ENCODE measurements at places on chromosomes 1 and 21.

GRCh38 chr1:10209905-10210810, at the start of gene KIF1B:
KIF1B (plus strand) TSS chr1:10210570; CDS start chr1:10232329, 21,759 bp downstream.
- peak within 1 kb of the TSS; percentile 92 for H3K4me3 ChIP-seq
- peaks cover 4% of the 10 kb centered on the region for H3K27me3 ChIP-seq
- H3K36me3 ChIP-seq: no peaks in the 10 kb centered on the region
- peak within 1 kb of the TSS; percentile 94 for H3K27ac ChIP-seq
- peak; percentile 99 for DNase-seq

DNA sequence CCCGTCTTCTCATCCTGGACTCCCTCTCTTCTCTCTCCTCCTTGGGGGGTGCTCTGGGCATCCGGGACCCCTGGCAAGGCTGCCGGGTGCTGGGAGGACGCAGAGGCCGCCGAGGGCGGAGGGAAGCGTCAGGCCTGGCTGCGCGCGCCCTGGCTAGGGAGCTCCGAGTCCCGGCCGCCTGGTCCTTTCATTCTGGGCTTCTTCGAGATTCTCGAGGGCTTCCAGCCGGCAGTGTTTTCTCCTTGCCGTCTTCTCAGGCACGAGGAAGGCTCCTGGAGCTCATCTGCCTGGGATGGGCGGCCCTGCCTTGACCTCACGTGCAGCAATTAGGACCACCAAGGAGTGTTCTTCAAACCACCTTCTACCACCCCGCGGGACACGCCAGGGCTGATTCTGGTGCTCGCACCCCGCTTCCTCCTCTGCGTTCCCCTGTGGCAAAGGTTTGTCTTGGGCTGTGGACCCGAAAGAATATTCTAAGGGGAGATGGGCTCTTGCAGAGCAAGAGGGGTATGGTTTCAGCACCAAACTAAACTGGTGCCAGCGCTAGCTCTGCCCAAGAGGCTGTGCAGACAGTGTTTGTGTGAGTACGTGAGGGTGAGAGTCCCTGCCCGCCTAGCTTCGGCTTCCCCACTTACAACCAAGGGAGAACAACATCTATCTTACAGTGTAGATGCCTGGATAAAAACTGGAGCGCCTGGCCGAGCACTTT, 36.5 kb downstream of the PIK3CD start:
- peaks cover 31% of the 10 kb centered on the region for H3K4me1 ChIP-seq
- H3K27ac ChIP-seq: no peak overlapping the region
- peaks cover 40% of the 10 kb centered on the region for H3K27me3 ChIP-seq
- H3K4me3 ChIP-seq: peak overlapping the region; percentile 77
- DNase-seq: peak; percentile 51

- no peak for DNase-seq
- H3K36me3 ChIP-seq: peaks cover 7% of the 10 kb centered on the region
- no peaks in the 10 kb centered on the region for H3K27me3 ChIP-seq
- H3K27ac ChIP-seq: 0 out of 2 replicates have a peak overlapping the region, but pooled peaks have one; percentile 27
- no peak overlapping the region for H3K4me3 ChIP-seq
These were observed 64.5 kb upstream of the SLC44A3 start for GRCh38 chr1:94755675-94756074.

GRCh38 chr21:37028570-37028969, 22.1 kb downstream of the RIPPLY3 start:
- H3K4me3 ChIP-seq: no peak overlapping the region
- H3K27ac ChIP-seq: no peak overlapping the region

DNA sequence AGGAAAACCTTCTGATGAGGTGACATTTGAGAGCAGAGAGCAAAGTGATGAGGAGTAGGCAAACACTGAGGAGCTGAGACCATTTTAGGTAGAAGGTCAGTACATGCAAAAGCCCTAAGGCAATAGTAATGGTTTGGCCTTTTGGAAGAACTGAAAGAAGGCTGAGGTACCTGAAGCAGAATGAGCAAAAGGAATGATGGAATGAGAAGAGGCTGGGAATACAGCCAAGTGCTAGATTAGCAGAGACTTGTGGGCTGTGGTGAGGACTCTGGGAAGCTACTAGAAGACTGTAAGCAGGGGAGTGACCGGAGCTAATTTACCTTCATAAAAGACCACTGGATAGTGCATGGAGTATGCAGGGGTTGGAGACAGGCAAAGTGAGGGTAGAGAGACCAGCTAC, 77.9 kb downstream of the GFI1 start:
- H3K4me3 ChIP-seq: no peak overlapping the region
- peaks cover 9% of the 10 kb centered on the region for H3K36me3 ChIP-seq
- DNase-seq: no peak
- no peaks in the 10 kb centered on the region for H3K27me3 ChIP-seq
- H3K4me1 ChIP-seq: no peaks in the 10 kb centered on the region
- H3K27ac ChIP-seq: no peak overlapping the region

DNA sequence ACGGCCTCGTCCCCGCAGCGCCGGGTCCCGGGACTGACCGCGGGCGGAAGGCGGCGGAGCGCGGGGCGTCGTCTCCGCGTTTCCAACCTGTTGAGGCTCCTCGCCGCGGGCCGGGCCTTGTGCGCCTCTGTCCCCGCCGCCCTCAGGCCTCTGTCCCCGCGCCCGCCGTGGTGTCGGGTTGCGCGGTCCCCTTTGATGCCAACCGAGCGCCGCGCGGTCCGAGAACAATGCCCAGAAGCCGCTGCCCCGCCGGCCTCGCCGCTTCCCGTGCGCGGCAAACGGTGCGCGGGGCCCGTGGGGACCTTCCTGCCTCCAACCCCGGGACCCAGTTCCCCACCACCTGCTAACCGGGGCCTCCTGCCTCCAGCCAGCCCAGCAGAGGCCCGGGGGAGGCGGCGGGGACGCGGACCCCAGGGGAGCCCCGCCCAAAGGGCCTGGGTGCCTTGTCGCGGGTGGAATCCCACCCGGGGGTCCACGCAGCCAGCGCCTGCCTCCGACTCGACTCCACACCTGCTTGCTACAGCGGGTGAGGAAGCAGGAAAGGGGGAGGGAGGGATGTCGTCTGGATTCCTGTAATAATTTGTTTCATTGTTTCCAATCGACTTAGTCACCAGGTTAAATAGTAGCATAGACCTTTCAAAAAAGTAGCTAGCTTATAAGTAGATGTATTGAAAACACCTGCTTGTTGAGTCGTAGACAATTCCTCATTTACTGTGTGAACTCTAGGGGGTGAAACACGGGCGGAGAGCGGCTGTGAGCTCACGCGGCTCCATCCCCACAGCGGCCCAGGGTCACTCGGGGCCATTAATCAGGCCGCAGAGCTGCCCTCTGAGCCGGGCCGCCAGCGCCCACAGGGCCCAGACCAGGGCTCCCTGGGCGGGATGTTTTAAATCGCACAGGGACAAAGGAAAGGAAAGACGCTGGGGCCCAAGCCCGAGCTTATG, 1.1 kb downstream of the COL18A1 start:
- peak overlapping the region; percentile 98 for H3K27ac ChIP-seq
- peak; percentile 66 for DNase-seq
- H3K4me3 ChIP-seq: peak overlapping the region; percentile 77
- peaks cover 26% of the 10 kb centered on the region for H3K27me3 ChIP-seq
- peaks cover 6% of the 10 kb centered on the region for H3K36me3 ChIP-seq

DNA sequence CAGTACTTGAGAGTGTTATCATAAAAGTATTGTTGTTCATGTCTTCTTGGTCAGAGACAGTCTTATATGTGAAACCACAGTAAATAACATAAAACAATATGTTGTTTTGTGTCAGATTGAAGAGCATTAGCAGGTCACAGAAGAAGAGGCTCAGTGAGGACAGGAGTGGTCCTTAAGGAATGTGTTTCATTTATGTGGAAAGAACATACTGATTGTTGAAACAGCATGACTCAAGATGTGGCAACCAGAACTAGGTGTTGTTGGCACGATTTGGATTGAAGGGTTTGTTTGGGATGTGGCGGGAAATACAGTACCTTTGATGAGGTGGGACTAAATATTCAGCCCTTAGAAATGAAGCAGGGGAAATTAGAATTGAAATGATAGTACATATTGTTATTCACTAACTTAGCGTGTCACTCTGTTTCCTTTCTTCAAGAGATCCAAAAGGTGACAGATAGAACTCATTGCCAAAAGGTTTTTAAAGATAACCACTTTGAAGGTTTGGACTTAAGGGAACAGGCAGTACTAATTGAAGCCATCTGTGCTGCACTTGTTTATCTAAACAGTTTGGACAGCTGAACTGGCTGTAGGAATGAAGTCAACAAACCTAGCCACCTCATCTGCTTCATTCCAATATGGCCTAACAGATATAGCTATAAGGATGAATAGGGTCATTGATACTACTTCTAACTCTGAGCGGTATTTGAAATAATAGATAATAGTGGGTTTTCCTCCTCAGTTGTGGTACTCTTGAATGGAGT, 14.4 kb downstream of the RALGPS2 start:
- no peaks in the 10 kb centered on the region for H3K27me3 ChIP-seq
- H3K36me3 ChIP-seq: peaks cover 29% of the 10 kb centered on the region
- 0 out of 2 replicates have a peak overlapping the region, but pooled peaks have one; percentile 2 for H3K27ac ChIP-seq
- DNase-seq: no peak

- H3K27me3 ChIP-seq: peaks cover 8% of the 10 kb centered on the region
- H3K4me3 ChIP-seq: no peak overlapping the region
- DNase-seq: no peak
- H3K27ac ChIP-seq: no peak overlapping the region
- H3K36me3 ChIP-seq: peaks cover 4% of the 10 kb centered on the region
These were observed 32.9 kb upstream of the TMEM61 start for GRCh38 chr1:54947540-54947939.

DNA sequence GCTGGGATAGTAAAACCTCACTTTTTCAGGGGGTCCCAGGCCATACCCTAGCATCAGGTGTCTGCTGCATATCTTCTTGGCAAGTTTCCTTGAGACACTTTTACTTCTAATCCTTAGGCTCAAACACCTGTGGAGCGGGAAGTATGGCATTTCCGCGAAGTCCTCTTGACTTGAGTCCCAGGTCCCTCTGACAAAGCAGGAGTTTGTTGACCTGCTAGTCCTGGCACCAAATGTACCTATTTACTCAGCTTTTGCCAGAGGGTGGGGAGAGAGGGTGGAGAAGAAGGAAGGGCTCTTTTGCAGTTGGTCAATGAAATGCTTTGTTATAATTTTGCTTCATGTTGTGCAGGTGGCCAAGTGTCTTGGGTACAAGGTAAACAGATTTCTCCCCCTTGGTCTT, 59.7 kb downstream of the CLIC6 start:
- H3K4me1 ChIP-seq: peaks cover 7% of the 10 kb centered on the region
- no peak for DNase-seq
- H3K4me3 ChIP-seq: no peak overlapping the region
- H3K36me3 ChIP-seq: no peaks in the 10 kb centered on the region
- H3K27me3 ChIP-seq: peaks cover 6% of the 10 kb centered on the region
- H3K27ac ChIP-seq: no peak overlapping the region

DNA sequence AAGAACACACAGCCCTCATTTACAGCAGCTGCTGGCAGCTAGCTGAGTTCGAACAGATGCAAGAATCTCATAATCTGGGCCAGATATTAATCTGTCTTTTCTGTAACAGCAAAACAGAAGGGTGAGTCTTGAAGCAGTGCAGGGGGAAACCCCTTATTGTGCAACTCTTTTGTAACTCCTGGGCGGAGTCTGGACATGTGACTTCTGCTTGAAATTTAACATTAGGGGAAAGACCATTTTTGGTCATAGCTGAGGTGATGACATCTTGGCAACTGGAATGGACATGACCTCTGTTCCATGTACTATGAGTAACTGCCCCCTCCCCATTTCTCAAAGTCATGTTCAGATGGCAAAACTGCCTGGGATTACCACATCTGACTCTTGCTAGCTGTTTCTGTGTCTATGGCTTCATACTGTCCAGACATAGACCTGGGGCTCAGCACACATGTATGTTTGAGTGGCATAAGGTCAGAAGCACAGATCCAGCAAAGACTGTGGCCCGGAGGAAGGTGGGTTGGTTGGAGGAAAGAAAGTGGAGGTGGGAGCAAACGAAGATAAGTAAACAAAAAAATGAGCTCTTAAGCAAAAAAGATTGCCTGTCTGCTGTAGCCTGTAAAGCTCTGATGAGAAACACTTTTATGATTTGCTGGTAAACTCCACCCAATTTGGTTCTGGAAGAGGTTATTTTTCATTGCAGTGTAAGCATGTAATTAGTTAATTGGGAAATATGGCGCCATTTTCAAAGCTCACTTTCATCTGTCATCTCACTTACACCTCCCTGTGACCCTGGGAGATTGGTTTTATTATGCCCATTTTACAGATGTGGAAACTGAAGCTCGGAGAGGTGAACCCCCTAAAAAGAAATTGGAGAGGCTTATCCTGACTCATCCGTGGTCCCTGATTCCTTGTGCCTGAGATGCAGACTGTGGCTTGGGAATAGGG, 26.1 kb downstream of the ETS2 start:
- no peak overlapping the region for H3K4me3 ChIP-seq
- peaks cover 11% of the 10 kb centered on the region for H3K4me1 ChIP-seq
- DNase-seq: no peak
- no peaks in the 10 kb centered on the region for H3K36me3 ChIP-seq
- H3K27me3 ChIP-seq: no peaks in the 10 kb centered on the region
- H3K27ac ChIP-seq: no peak overlapping the region

- peaks cover 5% of the 10 kb centered on the region for H3K4me1 ChIP-seq
- no peak overlapping the region for H3K4me3 ChIP-seq
- 0 out of 2 replicates have a peak, but pooled peaks cover 3% of the 10 kb centered on the region for H3K36me3 ChIP-seq
- peak; percentile 4 for DNase-seq
- no peak overlapping the region for H3K27ac ChIP-seq
These were observed 3.7 kb downstream of the SLC19A1 start for GRCh38 chr21:45538381-45539045.

DNA sequence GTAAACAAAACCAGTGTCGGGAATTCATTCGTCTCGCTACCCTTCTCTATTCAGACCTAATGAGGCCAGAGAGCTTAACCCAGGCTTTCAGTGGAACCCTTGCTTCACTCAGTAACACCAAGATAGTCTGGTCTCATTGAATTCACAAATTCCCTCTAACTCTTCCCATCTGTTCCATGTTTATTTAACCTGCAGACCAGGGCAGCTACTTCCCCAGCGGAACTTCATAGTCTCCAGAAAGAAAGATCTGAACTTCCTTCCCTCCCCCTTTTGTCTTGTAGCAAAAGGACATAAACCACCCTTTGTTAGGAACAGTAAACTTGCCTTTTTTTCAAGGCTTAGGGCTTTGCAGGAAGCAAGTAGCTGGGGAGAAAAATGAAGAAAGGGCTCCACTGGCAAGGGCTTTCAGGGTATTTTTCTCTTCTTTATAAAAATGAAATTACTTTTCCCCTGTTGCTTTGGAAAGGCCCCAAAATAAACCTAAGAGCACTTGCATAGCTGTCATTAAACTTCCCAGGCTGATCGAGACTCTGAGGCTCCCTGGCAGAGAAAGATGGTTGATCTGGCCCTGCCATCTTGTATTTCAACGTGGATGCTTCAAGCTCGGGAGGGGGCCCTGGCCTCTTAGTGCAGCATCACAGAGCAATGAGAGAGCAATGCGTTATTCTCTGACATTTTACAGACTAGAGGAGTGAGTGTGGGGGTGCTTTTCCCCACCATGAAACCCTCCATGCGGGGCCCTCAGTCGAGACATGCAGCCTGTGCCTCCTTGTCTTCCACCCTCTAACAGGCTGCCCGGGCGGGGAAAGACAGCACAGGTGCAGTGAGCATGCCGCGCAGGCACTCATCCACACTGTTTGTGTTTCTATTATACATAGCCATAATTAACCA, 30.0 kb downstream of the MIS18A start:
- no peaks in the 10 kb centered on the region for H3K36me3 ChIP-seq
- H3K4me1 ChIP-seq: peaks cover 10% of the 10 kb centered on the region
- no peak overlapping the region for H3K4me3 ChIP-seq
- H3K27me3 ChIP-seq: no peaks in the 10 kb centered on the region
